ENCODE measurements at places on chromosomes 12 and 14. TPM values are rescaled to one million over a fixed set of nuclear protein-coding genes. Genes with fewer than 3 reads are reported as not detected.

- peaks cover 2% of the 10 kb centered on the region for H3K36me3 ChIP-seq
- no peak overlapping the region for H3K4me3 ChIP-seq
- DNase-seq = no peak
- H3K27me3 ChIP-seq = no peaks in the 10 kb centered on the region
- no peak overlapping the region for H3K27ac ChIP-seq
- H3K4me1 ChIP-seq = peaks cover 7% of the 10 kb centered on the region
Observed at GRCh38 chr14:67166450-67166853, 22.8 kb upstream of the GARIN2 start.

- H3K4me1 ChIP-seq = no peaks in the 10 kb centered on the region
- H3K36me3 ChIP-seq = no peaks in the 10 kb centered on the region
- no peak overlapping the region for H3K27ac ChIP-seq
- H3K27me3 ChIP-seq = no peaks in the 10 kb centered on the region
Observed at GRCh38 chr14:95887351-95887750, 10.7 kb downstream of the TUNAR start.

GRCh38 chr12:38983117-38983571 is 77.8 kb upstream of the CPNE8 start:
- H3K4me3 ChIP-seq = no peak overlapping the region
- no peaks in the 10 kb centered on the region for H3K4me1 ChIP-seq
- H3K27me3 ChIP-seq = no peaks in the 10 kb centered on the region
- H3K36me3 ChIP-seq = no peaks in the 10 kb centered on the region
- no peak overlapping the region for H3K27ac ChIP-seq

SMIM41 gene
- not detected for total RNA-seq

- H3K27me3 ChIP-seq = peaks cover 16% of the 10 kb centered on the region
- DNase-seq = no peak
- no peak overlapping the region for H3K4me3 ChIP-seq
Observed at GRCh38 chr12:10215436-10215835, 2.8 kb downstream of the GABARAPL1 start.

GRCh38 chr14:73234029-73234428 is 3.3 kb upstream of the PAPLN start:
- no peak overlapping the region for H3K27ac ChIP-seq
- H3K27me3 ChIP-seq = peaks cover 51% of the 10 kb centered on the region
- peaks cover 2% of the 10 kb centered on the region for H3K36me3 ChIP-seq
- no peak overlapping the region for H3K4me3 ChIP-seq
- DNase-seq = no peak

- DNase-seq = no peak
- no peak overlapping the region for H3K4me3 ChIP-seq
Observed at GRCh38 chr12:4383304-4383865, 3.9 kb upstream of the FGF23 start.

- H3K27me3 ChIP-seq = no peaks in the 10 kb centered on the region
- no peak overlapping the region for H3K4me3 ChIP-seq
- no peak for DNase-seq
Observed at GRCh38 chr12:70122804-70123203, 120.4 kb upstream of the CNOT2 start.

Data from activated T-helper 1 cell treated with anti-CD3 and anti-CD28 coated beads, Interleukin-12 subunit alpha, Interleukin-12 subunit beta, Interleukin-2, Interleukin-4 antibody, amounts not matched to agents 30 ng/mL and 10 ng/mL and 1 ng/mL, durations not matched to agents 14 hours and 24 hours and 36 hours (primary cell).